ENCODE measurements at places on chromosomes 12 and 14. TPM values are rescaled to one million over a fixed set of nuclear protein-coding genes. Genes with fewer than 3 reads are reported as not detected.

The C14orf180 gene
- total RNA-seq, result not detected

The ZDHHC22 gene
- not detected for total RNA-seq

The A2M gene
- total RNA-seq, result 0.28 TPM

The CCDC197 gene
- 0.37 TPM for total RNA-seq

The PTGDR gene
- total RNA-seq, result not detected

The PAPOLA gene
- total RNA-seq, result 255 TPM

The TAS2R10 gene
- 0.69 TPM for total RNA-seq

The SLC25A47 gene
- not detected for total RNA-seq

The HVCN1 gene
- total RNA-seq, result 0.71 TPM

The OTX2 gene
- total RNA-seq, result not detected

The SERPINA3 gene
- not detected for total RNA-seq

The TMEM19 gene
- total RNA-seq, result 29.7 TPM

The ANO2 gene
- total RNA-seq, result not detected

The HPD gene
- total RNA-seq, result not detected

The AQP2 gene
- total RNA-seq, result not detected
